ENCODE measurements at places on chromosomes 1 and 21.

DNA sequence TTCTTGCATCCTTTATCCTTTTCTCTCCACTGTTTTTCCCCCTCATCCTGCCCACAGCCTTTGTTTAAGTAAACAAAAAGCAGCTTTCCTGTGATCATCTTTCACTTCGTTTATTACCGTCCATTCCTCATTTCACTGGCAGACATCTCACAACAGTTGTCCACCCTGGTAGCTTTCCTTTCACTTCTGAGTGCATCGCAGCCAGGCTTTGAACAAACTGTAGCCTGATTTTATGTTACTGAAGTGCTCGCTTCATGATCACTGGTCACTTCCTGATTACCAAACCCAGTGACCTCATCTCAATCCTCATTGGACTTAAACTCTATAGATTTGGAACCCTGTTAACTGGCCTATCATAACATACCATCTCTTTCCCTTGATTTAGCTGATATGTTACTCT, 67.7 kb downstream of the SDCCAG8 start:
- no peak for DNase-seq

DNA sequence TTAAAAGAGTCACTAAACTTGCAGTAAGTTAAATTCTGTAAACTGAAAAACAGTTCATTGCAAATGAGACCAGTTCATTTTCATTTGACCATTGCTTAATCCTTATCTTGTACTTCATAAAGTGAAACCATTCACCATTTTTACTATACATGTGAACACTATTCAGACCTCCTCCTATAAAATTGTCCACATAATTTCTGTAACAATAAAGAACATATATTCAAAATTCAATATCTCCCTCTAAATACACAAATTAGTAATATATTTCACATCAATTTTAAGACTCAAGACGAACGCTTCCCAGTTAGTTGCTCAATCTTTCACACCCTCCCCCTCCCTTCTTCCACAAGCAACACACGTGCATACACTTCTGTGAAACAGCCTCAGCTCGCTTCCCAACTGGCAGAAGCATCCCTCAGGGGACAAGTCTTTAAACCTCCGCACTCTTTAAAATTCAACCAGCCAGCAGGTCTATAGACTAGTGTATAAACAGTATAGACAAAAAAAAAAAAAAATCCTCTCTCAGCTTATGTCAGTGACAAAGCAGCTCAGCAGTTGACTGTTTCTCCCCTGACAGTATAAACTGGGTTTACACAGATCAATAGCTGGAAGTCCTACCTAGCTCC, 99.6 kb downstream of the DENND1B start:
- no peak for DNase-seq

DNA sequence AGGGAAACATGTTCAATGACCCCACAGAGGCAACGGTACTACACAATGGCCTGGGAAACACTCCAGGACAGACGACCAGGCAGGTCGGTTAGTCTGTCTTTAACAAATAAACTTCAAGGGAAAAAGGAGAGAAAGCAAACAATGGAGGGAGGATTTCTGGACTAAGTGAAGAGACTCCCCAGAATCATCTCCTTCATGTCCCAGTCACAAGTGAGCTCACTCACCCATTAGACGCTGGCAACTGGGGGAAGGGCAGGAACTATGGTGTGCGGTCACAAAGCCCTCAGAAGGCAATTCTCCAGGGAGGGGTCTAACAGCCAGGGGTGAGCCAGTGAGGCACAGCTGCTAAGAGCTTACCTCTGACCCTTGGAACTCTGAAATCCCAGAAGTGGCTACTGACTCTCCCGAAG, 55.7 kb upstream of the NADK start:
- peak; percentile 37 for DNase-seq

- DNase-seq, result no peak
Measured at GRCh38 chr1:119866451-119866850, 29.9 kb downstream of the ADAM30 start.

- DNase-seq, result no peak
Measured at GRCh38 chr1:199132006-199132405, 493.2 kb downstream of the PTPRC start.

DNA sequence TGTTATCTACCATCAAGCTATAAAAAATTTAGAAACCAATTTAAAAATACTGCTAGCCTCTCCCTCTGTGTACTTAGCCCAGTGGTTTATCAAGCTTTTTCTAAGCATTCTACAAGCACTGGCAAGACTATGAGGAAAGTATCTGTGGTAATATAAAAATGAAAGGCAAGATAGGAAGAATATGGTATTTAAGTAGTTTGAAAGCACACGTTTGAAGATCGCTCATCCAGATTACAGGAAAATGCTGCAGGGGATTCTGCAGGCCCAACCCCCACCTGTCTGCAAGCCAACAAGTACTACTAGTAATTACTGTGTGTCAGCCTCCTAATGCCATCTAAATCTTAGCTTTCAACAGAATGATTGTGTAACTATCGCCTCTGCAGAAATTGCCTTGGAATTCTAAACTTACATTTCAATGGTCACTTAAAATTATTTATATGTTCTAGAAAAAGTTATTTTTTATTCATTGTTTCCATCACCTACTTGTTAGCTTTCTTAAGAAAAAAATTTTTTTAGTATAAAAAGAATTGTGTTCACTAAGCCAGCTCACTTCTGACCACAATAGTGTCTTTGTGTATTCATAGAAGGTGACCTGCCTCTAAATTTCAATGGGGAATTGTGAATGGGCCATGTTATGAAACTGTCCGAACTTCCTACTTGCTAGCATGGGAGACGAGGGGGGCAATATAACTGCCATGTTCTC, 8.5 kb downstream of the ERRFI1 start:
- no peak for DNase-seq

DNA sequence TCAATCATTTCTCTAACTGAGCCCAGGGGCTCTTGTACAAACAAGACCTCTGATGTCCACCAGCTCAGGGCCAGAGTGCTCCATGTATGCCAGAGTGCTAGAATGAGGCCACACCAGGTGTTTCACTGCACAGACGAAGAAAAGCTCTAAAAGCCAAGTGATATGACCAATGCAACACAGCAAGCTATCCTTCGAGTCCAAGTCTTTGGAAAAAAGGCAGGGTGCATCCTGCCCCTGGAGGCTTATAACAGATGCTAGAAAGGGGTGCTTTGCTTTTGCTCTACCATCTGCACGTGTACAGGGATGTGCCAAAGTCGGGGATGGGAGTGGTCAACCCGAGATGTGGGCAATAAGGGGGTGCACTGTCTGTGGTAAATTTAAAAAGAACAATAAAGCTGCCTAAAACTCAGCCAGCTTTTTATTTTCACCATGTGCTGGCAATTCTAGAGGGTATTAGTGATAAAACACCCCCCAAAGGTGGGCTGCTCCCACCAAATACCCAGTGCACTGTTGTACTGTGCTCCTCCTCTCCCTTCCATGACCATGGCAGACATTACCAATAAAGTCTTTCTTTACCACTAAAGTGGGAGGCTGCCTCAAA, 32.1 kb downstream of the SMIM12 start:
- DNase-seq, result no peak

DNA sequence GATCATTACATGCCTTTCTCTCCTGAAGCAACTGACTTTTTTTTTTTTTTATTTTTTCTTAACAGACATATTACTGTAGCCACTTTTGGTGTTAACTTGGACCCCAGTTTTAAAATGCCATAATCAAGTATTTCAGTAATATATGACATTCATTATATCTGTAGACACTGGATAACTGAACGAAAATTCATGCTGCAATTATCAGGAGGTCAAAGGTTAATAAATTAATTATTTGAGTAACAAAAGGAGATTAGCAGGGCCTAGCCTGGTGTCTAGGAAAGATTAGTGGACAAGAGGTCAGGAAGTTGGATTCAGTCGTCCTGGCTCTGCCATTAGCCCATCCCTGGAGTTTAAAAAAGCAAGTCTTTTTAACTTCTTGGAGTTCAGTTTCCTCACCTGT, 168.1 kb downstream of the TGFBR3 start:
- no peak for DNase-seq

DNA sequence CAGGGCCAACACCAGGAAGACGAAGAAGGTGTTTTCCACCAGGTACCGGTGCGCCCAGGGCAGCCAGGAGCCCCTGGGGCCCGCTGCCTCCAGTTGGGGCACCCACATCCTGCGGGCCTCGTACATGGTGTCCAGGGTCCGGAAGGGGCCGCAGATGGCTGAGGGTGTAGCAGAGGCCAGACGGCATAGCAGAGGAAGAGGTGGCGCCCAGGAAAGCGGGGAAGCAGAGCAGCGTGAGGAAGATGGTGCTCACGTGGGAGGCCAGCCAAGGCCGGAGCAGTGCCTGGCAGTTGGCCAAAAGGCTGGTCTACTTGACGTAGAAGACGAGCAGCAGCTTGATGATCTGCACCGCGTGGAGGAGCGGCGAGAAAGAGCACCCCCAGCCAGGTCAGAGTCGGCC, 40.4 kb downstream of the ZNF691 start:
- no peak for DNase-seq

GRCh38 chr1:7303554-7304317, 467.4 kb upstream of the VAMP3 start:
- no peak for DNase-seq

GRCh38 chr1:186872291-186872690, 43.5 kb downstream of the PLA2G4A start:
- DNase-seq, result no peak

DNA sequence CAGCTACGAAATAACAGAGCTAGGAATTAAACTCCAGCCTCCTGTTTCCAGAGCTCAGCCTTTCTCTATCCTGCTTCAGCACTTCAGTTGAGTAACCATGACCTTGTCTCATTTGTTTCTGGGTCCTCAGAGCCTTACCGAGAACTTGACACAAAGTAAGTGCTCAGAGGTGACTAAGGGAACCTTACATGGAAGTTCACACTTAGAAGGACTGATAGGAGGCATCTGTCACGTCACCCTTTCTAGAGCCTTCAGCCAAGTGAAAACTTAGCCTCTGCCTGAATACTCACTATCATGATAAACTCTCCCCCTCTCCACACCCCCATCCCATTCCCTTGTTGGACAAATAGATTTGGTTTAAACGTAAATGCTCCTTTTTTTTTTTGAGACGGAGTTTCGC, 9.8 kb upstream of the LUZP1 start:
- no peak for DNase-seq

GRCh38 chr21:32562426-32562825, 22.9 kb downstream of the TCP10L start:
- no peak for DNase-seq

GRCh38 chr1:14679027-14679688, 80.7 kb downstream of the KAZN start:
- DNase-seq, result no peak

- DNase-seq, result no peak
Measured at GRCh38 chr1:59685666-59686065, 129.1 kb upstream of the HOOK1 start.

- DNase-seq, result peak; percentile 55
Measured at GRCh38 chr1:167090314-167090942, at the start of gene GPA33. TSS of gene GPA33 (minus strand) at chr1:167090377. CDS start at chr1:167090287, 90 bp downstream.

- no peak for DNase-seq
Measured at GRCh38 chr1:108045460-108045859, 80.5 kb upstream of the VAV3 start.

GRCh38 chr1:173562813-173563212, 40.1 kb downstream of the SLC9C2 start:
- no peak for DNase-seq

- no peak for DNase-seq
Measured at GRCh38 chr1:234965111-234965510, 163.5 kb downstream of the TOMM20 start.

- no peak for DNase-seq
Measured at GRCh38 chr1:7852804-7853683, at the start of gene UTS2. TSS of gene UTS2 (minus strand) at chr1:7853065. CDS start at chr1:7853003, 62 bp downstream.

DNA sequence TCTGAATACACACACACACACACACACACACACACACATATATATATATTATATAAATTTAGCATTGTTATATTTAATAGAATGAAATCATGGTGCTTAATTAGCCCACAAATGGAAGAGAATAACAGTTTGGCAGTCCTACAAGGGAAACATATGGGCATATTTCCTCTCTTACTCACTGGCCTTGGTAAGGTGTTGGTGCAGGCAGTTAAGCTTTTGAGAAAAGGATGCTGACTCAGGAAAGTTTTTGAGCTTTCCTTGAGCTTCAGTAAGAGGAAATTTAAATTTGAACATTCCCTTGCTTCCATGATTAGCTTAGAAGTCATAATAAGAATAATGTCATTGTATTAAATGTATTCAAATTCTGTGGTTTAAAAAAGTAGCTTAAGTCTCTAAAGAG, 37.0 kb upstream of the B3GALT5 start:
- no peak for DNase-seq

- DNase-seq, result no peak
Measured at GRCh38 chr1:235567812-235568503, 63.7 kb upstream of the B3GALNT2 start.

DNA sequence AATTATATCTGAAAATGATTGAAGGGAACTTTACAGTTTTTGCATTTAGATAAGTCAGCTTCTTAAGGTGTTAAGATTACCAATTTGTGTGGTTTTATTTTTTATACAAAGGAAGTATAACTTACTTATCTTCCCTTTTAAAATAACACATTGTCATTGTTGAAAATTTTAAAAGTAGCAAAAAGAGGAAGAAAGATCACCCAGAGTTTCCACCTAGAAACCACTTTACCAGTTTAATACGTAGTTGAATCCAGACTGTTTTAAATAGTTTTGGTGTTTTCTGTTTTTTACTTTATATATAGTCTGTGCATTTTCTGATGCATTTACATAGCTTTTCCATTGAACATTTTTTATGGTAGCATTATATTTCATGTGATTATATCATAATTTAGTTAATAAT, 6.1 kb downstream of the CCDC18 start:
- DNase-seq, result no peak

DNA sequence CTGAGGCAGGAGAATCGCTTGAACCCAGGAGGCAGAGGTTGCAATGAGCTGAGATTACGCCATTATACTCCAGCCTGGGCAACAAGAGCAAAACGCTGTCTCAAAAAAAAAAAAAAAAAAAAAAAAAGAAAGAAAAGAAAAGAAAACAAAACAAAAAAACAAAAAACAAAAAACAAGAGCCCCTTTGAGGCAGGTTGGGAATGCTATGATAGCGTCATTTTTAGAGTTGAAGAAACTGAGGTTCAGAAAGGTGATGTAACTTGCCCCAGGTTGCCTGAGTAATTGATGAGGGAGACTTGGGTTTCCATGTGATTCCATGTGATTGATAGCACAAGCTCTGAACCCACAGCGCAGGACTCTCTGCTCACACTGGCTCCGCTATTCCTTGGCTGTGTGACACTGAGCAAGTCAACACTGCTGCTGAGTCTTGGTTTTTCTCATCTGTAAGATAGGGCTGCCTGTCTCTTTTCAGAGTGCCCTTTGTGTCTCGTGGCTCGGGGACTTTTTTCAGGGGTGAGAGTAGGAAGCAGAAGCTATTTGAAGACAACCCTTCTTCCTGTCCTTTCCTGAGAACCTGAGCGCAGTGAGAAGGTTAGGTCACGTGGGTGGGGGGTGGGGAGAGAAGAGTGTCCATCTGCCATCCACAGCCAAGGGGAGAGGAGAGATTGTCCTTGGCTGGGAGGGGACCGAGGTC, 2.5 kb downstream of the CNR2 start:
- DNase-seq, result peak; percentile 17

DNA sequence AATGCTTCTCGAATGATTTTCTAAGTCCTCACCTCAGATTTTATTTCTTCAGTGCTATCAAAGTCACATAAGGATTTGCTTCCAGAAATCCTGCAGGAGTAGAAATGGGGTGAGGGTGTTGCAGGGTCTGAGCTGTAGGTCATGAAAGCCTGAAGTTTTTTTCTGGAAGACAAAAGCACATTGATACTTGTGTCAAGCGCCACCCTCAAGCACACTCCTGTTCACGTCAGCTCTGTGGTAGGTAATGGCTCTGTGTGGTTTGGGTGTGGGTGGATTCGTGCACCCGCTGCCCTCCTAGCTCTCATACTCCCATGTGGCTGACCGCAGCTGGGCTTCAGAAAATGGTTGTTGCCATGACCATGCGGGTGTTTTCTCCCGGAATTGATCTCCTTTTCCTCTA, 39.9 kb downstream of the AKNAD1 start:
- DNase-seq, result no peak

All from CD4-positive, alpha-beta T cell treated with Interleukin-1 beta for 1 hour (primary cell).